Mammary epithelial cell (primary cell): ENCODE measurements at places on chromosomes 1 and 21.

DNA sequence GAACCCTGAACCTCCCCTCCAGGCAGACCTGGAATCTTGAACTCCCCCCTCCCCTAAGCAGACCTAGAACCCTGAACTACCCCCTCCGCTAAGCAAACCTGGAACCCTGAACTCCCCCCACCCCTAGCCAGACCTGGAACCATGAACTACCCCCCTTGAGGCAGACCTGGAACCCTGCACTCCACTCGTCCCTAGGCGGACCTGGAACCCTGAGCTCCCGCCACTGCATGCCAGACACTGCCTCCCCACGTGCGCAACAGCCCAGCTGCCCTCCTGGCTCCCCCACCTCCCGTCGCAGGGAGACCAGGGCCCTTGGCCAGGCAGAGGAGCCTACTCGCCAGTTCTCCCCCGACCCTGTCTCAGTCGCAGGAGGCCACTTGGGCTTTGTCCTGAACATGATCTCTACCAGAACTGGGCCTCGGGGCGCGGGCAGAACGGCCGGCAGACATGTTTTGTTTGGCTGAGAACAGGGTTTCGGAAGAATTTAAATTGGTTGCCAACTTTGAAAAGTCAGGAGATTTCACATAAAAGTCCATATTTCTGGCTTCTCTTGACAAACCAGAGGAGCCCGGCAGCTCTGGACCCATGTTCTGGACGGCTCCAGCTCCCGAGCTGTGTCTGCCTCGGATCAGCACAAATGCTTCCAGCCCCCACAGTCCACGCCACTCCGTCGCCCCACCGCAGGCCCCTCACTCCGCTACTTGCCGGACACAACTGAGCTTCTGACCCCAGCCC is 9.2 kb upstream of the PLEKHG5 start:
- no peak for DNase-seq

- peak; percentile 94 for DNase-seq
These were observed 4.7 kb downstream of the LAX1 start for GRCh38 chr1:203769505-203770343.

GRCh38 chr1:8987881-8988617 is 38.2 kb downstream of the SLC2A7 start:
- DNase-seq: no peak

- DNase-seq: peak; percentile 50
These were observed 40.0 kb upstream of the APP start for GRCh38 chr21:26210614-26211013.

- no peak for DNase-seq
These were observed 2.1 kb upstream of the OTUD7B start for GRCh38 chr1:150012611-150013010.

- no peak for DNase-seq
These were observed 65.5 kb upstream of the AK4 start for GRCh38 chr1:65082346-65083040.
